Left renal cortex interstitium (tissue), 4 donors: ENCODE measurements at places on chromosomes 2 and 18. TPM values are rescaled to one million over a fixed set of nuclear protein-coding genes. Genes with fewer than 3 reads are reported as not detected.

DNA sequence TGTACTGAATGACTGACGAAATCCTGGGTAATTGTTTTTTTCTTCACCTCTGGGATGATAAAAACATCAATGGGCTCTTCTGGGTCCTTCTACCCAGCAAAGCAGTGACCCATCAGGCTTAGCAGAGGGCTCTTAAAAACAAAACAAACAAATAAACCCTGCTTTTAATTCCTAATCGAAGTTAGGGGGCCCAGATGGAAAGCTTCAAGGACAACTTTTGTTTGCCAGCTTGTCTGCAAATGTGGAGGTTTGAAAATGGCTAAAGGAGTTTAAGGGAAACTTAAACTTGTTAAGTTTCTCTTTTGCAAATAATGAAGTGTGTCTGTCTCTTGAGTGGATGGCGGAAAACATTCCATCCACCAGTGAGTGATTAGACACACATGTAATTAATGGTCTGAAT, 327.2 kb downstream of the SATB2 start:
- no peak for DNase-seq

DNA sequence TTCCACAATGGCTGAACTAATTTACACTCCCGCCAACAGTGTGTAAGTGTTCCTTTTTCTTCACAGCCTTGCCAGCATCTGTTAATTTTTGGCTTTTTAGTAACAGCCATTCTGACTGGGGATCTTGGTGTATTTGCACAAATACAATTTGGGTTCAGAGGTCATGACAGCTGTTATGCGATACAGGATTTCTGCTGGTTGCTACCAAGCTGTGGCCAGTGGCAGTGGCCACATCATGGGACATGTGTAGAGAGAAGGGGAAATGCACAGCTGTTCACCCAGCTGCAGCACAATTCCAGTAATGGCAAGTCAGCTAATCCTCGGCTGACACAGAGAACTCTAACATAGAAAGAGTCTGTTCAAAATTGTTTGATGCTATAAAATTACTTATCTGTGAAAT, 21.0 kb upstream of the SELENOI start:
- DNase-seq = no peak

DNA sequence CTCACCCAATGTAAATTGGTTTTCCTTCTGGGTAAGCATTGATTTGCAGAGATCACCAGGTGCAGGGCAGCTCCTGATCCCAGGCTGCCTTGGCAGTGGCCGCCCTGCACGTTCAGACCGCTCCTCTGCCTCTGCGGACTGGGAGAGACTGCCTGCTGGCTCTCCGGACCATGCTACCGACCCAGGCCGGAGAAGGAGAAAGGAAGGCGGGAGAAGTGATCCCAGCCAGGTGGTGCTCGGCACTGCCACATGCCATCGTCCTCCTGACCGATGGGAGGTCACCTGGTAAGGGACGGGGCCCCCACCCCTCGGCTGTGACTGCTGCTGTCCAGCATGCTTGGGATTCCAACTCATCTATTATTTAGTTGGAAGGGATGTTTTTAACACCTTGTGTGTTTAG, 108.1 kb upstream of the POU3F3 start:
- no peak for DNase-seq

ADNP2 gene
- 24.2 TPM for polyA plus RNA-seq

DNA sequence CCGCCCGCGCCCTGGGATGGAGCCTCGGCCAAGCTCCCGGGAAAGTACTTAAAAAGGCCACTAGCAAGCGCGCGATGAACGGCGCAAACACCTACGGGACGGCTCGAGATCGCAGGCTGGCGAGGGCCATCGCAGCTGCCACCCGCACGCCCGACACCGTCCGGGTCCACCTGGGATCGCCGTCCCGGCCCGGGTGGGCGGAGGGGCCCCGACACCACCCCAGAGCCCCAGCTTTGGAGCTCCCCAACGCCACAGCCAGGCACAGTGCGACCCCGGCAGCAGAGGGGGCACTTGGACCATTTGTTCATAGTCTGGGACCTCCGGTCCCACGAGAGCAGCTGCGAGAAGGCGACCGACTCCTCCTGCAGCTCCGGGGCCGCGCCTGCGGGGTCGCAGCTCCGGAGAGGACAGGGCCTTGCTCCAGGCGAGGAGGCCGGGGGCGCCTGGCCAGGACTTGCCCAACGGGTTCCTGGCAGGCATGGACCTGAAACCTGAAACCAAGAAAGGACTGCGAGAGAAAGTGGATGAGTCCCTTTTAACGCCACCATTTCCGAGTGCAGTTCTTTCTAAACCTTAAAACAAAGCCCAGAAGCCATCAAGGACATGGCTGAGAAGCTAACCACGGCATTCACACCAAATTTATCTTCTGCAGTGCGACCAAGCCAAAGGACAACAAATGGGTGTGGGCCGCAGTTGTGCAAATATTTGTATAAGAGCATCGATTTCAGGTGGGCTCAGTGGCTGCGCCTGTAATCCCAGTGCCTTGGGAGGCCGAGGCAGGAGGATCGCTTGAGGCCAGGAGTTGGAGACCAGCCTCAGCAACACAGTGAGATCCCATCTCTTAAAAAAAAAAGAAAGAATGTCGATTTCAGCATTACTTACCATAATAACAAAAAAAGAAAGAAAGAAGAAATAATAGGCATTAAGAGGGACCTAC, 54.0 kb upstream of the IMP4 start:
- no peak for DNase-seq

DNA sequence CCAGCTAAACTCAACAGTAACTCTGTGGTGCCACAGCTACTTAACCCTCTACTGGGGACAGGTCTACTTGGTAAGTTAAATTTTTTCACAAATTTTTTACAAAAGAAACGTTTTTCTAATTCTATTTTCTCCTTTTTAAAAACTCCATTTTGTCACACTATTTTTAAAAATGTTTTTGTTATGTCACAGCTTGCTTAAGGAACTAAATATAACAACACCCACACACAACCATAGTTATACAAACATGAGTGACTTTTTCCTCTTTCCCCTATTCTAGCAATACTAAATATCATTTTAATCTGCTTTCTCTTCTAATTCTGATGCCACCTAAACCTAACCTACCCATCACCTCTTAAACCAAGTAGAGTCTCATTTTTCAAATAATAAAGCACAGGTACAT, 160.5 kb upstream of the EPC2 start:
- DNase-seq = no peak

- DNase-seq = no peak
Observed at GRCh38 chr2:13227578-13227977, 510.8 kb downstream of the TRIB2 start.

LINC00305 gene
- polyA plus RNA-seq = 4.3 TPM

DNA sequence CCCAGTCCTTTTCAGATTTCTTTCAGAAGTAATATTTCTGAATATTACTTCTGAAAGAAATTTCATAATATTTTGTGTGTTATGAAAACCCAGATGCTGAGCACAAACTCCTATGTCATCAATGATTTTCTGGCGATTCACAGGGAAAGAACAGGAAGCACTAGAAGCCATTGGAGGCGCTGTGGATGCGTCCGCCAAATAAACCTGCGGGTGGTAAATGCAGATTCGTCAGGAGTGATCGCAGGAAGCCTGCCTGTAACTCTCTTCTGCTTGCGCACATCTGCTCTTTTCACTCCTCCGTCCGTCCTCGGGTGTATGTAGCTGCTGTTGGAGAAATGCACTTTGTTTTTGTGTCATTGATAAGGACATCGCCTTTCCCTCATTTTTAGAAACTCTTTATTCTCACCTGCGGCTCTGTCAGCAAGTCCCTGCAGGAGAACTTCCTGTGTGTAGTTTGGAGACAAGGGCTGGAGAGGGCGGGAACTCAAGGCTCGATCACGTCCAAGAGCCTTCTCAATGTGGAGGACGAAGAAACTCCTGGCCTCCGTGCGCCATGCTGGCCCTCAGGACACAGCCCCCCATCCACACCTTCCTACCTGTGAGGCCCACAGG, 483.8 kb downstream of the GALR1 start:
- no peak for DNase-seq

CNGA3 gene
- polyA plus RNA-seq = 0.06 TPM

DNA sequence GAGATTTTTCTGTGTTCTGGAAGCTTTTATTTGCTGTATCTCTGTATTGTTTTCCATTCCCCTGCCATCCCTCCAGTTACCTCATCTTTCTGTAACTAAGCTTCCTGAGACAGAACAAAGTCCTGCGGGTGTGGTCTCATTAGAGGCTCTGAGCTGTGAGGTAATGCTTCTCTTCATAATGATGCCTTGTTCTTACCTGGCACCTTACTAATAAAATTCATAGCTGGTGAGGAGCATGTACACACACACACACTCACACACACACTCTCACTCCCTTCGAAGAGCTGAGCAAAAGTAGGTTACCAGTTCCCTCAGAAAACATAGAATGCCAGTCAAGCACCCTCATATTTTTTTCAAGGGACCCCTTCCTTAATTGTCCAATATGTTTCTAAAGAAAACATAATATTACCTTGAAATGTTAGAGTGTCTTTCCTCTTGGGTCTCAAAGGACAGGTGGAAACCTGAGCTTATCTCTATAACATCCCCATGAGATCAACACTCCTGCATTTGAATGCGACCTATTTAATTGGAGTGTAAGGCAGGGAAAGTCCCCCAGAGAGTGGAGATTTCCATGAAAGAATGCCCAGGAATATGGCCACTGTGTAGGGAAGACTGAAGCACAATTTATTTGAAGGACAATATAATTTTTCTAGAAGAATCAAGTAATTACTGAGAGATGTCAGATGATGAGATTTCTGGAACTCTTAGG, 161.6 kb upstream of the NCK2 start:
- DNase-seq = no peak

L3MBTL4 gene
- polyA plus RNA-seq = 5.9 TPM

DNA sequence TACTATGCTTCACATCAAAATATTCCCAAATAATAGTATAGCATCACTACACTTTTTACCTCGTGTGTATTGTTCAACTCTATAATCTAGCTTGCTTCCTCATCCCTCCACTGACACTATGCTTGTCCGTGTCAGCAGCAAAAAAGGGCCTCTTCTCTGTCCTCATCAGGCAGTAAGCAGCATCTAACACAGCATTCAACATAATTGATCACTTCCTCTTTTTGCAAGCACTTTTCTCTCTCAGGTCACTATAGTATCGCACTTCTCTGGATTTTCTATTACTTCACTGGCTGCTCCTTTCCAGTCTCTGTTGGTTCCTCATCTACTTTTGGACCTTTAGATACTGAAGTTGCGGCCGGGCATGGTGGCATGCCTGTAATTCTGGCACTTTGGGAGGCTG, 64.9 kb upstream of the ZSWIM2 start:
- DNase-seq = no peak

- no peak for DNase-seq
Observed at GRCh38 chr2:149028891-149029290, 9.6 kb upstream of the LYPD6B start.

GRCh38 chr2:4255491-4255890, 552.1 kb downstream of the DCDC2C start:
- no peak for DNase-seq

DNA sequence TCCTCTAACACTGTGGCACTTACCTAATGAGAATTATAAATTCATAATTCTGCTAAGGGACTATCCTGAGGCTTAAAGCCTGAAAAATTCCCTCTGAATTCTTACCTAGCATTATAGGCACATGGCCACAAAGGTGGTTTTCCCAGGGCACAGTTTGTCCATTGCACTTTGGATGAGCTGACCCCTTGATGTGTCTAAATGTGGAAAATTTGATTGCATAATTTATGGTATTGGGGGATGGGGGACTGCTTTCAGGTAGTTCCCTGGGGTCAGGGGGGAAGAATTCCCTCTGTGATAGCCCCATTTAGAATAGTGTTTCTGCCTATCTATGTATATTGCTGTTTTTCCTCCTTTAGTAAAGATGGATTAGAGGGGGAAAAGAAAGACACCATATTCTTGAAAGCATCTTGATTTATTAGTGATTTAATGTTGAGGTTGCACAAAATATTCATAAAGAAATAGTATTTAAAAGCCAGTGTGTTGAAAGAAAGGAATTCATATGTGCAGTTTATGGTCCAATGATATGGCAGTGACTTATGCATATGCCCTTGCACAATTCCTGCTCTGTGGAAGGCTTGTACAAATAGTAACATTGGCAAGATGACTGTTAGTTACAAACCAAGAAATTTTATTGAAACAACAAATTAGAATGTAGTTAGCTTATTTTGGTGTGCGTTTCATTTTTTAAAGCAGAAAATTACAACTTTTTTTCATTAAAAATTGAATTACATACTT, 8.7 kb upstream of the HTR2B start:
- no peak for DNase-seq

- no peak for DNase-seq
Observed at GRCh38 chr2:143029141-143029540, 100.1 kb upstream of the ARHGAP15 start.

DOK6 gene
- polyA plus RNA-seq = 16.3 TPM

ID2 gene
- 258 TPM for polyA plus RNA-seq

UPP2 gene
- 2.3 TPM for polyA plus RNA-seq

DNA sequence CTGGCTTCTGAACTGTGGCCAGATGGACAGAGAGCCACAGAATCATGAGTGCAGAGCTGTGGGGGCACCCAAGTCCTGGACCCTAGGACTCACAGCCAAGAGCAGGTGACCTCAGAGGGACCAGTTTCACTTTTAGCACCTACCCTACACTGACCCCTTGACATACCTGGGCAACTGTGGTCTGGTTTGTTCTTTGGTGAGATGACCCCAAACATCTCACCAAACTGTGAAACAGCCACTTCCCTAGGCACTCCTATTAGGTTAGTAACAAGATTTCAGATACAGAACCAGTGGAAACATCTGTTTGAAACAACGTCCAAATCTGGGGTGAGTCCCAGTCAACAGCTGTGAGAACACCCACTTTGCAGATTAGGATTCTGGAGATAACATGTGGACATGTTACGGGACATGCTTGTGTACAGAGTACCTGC, 1.9 kb upstream of the ZFP36L2 start:
- no peak for DNase-seq

NEU2 gene
- not detected for polyA plus RNA-seq

DNA sequence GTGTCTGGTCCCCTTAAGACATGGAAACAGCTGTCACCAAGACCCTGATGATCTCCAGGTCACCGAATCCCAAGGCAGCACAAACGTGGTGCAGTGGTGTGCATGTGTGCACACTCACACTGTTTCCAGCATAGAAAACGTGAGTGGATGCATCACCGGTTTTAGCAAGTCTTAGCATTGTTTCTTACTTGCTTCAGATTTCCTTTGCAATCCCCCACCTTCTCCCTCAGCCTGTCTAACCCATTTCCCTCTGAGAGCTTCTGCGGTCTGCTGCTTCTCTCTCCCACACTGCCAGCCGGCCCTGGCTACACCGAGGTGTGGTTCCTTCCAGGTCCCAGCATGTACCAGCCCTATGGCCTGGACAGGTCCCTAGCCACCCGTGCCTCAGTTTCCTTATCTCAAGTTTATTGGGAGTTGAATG, 343.4 kb upstream of the HS6ST1 start:
- DNase-seq = no peak

- no peak for DNase-seq
Observed at GRCh38 chr2:19216676-19217602, 141.5 kb downstream of the OSR1 start.

GRCh38 chr2:198417836-198418235, 613.4 kb downstream of the PLCL1 start:
- DNase-seq = no peak

SLC4A5 gene
- polyA plus RNA-seq = 1.8 TPM

AQP12B gene
- polyA plus RNA-seq = 0.49 TPM
